ENCODE measurements at places on chromosomes 4 and X.

- no peak for DNase-seq
These were observed 532.1 kb downstream of the GBA3 start for GRCh38 chr4:23224684-23225420.

DNA sequence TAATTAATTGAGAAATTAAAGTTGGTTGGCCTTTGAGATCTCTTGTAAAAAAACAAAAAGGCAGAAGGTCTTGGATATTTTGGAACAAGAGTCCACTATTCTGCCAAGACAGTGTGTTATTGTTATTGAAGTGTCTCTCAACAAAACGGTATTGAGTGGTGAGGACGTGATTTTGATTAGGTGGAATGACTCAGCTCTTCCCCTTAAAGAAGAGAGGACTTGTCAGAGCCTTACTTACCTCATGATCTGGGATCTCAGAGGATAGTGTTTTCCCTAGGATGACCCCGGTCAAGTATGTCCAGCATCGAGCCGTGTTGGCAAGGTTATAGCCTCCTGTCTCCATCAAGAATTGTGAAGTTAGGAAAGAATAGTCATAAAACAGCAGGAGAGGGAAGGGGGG lies 110.9 kb downstream of the HDAC8 start:
- no peak for DNase-seq

DNA sequence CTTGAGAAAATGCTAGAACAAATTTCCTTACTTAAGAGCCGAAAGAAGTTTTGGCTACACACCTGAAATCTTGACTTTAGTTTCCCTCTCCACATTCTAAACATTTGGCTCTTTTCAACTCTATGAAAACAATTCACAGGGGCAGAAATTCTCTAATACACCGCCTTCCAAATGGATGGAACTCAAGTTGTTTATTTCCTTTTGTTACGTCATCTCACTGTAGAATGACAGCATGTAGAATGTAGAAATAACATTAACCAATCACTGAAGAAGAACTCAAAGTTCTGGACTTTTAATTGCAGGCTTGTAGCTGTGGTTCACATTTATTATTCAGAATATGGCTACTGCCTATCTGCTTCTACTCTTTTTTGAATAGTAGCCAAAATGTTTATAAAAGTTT lies 1.9 kb downstream of the DMP1 start:
- DNase-seq: no peak

- no peak for DNase-seq
These were observed 231.1 kb upstream of the ANXA3 start for GRCh38 chr4:78320349-78320935.

- no peak for DNase-seq
These were observed 114.5 kb upstream of the RBPJ start for GRCh38 chr4:26206339-26206738.

DNA sequence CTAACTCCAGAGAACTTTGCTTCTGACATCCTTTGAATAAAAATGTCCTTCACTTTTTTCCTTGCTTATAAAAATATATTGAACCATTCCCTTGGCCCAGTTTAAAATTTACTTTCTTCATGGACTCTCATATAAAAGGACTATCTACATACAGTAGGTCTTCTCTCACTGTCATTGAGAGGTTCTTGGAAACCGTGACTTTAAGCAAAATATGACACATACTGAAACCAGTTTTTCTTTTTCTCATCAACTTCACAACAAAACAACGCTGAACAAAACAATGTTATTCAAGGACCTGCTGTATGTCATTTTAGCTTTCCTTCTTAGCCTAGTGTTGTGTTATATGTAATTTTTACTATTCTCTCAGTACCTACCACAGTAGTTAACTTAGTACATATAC lies 496.8 kb downstream of the CENPC start:
- DNase-seq: no peak

- DNase-seq: no peak
These were observed 920 bp downstream of the HTT-AS start for GRCh38 chr4:3073158-3074077.

DNA sequence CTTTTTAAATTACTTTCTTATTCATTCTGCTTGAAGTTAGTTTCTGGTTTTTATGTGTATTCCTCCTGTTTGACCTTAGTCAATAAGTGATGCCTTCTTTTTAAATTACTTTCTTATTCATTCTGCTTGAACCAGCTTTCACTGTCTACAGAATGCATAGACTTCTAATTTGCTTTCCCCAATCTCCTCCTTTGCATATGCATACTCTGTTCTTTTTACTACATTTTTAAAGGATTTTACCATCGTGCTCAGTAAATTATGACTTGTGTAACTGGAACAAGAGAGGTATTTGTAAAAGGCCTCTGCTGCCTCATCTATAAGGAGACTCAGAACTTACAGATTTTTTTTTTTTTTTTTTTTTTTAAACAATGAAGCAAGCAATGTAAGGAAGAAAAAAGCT lies 228.7 kb downstream of the PPP3CA start:
- DNase-seq: no peak

GRCh38 chr4:73066445-73066844 lies 3.1 kb downstream of the COX18 start:
- no peak for DNase-seq

DNA sequence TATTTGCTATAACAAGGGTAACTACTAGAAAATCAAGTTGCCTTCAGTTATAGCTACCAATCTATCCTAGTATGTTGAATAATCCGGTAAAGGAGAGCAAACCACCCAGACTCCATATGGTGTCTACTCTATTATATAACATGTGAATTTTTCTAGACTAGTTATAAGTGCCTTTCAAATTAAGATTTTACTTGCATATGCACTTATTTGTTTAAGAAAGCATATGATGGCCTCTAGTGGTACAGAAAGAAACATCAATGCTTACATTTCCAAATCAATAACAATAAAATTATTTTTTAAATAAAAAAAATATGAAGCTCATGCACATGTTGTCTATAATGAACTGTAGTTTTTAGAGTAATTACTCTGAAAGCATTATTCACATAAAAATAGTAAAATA lies 1516.4 kb upstream of the PABPC4L start:
- DNase-seq: no peak

- DNase-seq: no peak
These were observed 962.3 kb upstream of the PRKX start for GRCh38 chrX:4675686-4676300.

GRCh38 chr4:83929550-83929949 lies 393.6 kb downstream of the GPAT3 start:
- no peak for DNase-seq

DNA sequence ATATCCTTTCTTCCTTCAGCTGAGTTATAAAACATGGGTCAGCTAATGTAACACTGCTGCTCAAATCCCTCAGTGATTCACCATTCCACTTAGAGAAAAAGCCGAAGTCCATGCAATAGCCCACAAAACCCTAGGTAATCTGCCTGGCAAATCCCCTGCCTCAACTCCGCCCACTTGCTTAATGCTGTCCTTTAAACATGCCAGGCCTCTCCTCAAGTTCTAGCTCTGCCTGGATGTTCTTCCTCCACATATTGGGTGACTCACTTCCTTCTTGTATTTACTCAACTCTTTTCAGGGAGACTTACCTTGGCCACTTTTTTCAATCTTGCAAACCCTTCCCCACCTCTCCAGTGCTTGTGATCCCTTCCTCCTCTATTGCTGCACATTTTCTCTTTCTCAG lies 89.8 kb downstream of the EMCN start:
- no peak for DNase-seq

DNA sequence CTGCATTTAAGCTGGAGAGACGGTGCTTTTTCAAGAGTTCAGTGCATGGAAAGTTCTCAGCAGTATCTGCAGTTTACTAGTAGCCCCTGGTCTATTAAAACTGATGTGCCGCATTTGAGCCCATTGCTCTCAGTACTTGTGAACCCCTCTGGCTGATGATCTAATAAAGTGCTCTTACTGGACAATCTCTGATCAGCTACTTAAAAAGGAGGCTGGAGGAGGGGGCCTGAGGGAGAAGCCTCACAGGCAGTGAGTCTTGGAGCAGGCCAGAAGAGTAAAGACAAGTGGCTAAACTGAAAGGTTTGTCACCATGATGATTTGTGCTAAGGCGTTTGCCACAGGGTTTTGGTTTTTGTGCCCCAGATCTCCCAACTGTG lies 138.5 kb downstream of the ARX start:
- DNase-seq: no peak

DNA sequence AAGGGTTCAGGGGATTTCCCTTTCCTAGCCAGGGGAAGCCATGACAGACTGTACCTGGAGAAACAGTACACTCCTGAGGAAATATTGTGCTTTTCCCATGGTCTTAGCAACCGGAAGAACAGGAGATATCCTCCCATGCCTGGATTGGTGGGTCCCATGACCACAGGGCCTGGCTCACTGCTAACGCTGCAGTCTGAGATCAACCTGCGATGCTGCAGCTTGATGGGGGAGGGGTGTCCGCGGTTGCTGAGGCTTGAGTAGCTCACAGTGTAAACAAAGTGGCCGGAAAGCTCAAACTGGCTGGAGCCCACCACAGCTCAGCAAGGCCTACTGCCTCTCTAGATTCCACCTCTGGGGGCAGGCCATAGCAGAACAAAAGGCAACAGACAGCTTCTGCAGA lies 819.5 kb downstream of the TECRL start:
- no peak for DNase-seq

GRCh38 chrX:132887569-132887968 lies 70.9 kb downstream of the HS6ST2 start:
- DNase-seq: no peak

GRCh38 chr4:100953616-100954015 lies 393.7 kb downstream of the PPP3CA start:
- DNase-seq: no peak

DNA sequence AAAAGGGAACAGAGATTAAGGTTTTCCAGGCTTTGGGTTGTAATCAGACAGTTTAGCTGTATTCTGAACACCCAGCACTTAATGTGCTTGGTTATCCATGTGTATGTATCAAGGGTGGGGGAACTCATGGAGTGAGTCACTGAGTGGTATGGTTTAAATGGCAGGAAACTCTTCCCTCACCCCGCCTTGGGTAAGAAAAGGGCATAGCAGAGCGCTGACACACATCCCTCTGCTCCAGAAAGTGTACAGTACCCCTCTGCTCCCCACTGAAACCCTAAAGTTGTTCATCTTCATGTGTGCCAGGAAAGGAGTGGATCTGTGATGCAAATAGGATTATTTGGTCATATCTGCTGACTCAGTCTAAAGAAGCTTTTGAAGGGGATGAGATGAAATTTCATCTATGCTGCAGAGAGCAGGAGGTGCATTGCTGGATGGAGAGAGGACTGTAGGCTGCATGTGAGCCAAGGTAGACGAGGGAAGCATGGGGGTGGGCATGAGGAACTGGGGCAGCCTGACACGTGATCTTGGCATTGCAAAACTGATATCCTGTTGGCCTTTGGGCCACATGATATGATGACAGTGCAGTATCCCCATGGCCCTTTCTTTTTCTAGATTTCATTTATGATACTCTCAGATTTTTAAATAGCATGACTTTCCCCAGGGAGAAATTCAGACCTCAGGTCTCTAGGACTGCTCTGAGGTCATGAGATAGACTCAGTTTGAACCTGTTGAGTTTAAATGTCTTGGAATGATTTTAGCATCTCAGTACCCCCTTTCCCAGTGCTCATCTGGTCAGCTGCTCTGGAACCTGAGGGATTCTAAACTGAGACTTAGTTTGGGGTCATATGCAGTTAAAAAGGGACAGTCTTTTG lies 84.8 kb downstream of the TMEM164 start:
- DNase-seq: no peak

DNA sequence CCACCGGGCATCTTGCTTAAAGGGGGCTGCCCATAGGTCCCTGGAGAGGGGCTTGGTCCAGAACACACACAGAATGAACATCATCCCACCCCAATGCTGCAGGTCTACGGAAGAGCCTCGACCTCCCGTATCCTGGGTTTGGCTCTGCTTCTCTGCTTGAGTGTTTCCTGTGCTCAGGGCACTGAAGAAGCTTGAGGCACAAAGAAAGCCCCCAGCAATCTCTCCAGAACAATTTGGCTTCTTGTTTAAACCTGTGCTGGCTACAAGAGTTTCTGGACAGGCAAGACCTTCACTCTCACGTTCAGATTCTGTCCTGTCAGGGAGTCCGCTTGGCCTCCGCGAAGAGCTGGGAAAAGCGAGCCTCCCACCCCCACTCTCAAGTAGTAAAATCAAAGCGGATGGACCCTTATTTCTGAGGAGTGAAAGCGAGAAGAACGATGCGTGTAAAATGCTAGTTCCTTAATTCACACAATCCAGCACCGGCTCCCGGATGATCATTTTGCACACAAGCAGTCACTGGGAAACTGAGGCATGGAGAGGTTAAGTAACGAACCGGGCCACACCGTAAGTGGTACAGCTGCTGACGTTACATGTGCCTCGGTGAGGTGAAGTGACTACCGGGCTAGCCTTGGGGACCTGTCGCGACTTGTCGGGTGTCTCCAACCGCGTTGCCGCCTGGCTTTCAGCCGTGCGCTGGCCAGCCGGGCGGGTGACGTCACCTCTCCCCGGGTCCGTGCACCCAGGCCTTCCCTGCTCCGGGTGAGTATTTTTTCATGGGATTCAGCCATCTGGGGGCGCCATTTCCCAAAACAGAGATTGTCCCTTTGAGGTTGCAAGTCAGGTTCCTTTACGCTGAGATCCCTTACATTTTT lies 3.1 kb upstream of the SFRP2 start:
- no peak for DNase-seq

DNA sequence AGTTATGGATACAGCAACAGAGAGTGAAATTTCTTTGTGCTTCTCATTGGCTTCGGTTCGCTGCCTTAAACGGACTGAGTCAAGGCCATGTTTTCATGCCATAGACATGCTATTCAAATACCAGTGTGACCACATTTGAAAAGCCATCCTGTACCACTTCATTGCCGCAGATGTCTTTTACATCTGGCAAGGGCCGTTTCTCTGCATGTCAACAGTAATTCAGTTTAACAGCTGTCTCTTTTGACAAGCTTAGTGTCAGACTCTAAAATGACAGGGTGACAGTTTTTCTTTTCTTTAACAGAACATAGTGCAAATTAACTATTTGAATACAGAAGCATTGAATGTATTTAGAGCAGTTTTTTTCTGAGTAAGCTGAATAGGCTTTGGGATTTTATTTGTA lies 362.2 kb upstream of the POU3F4 start:
- DNase-seq: no peak

DNA sequence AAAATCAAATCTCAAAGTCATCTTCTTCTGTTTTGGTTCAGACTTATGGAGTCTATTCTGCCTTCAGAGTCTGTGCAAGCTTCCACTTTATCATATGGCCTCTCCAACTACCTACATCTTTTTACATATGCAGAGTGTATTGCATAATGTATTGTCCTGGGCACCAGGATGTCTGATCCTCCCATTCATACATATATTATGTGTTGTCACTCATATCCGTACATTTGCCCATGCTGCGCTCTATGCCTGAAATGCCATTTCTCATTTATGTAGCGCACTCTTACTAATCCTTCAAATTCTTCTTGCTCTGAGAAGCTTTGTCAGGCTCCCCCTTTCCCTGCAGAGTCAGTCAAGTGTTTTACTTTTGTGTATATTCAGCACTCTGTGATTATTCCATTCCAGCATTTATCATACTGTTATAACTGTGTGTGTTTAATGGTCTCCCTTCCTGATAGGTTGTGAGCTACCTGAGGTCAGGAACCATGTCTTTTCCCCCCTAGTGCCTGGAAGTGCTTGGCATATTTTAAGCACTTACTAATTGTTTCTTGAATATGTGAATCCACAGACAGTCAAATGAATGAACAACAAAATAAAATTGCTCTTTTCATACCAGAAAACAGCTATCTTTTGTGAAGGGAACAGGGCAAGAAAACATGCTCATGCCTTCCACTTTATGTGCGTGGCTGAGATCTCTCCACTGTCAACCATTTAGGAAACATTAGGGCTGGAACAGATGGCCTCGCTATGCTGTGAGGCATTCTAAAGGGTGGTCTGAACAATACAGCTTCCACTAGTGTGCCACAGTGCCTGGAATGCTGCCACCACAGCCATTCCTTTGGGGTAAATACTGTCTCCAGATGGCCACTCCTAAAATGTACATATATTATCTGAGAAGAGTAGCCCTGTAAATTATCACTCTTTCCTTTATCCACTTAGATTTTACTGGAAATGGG lies 81.8 kb downstream of the GLUD2 start:
- no peak for DNase-seq
